ENCODE measurements at places on chromosomes 7 and 10. TPM values are rescaled to one million over a fixed set of nuclear protein-coding genes. Genes with fewer than 3 reads are reported as not detected.

Gene ZNF282
- 17.9 TPM for total RNA-seq

Gene TFPI2
- total RNA-seq = 0.74 TPM

Gene FOXP2
- total RNA-seq = 29.7 TPM

Gene RSPH10B
- total RNA-seq = not detected

Gene SEMA3A
- total RNA-seq = 3.4 TPM

Gene PLXDC2
- 51.3 TPM for total RNA-seq

Gene SORCS1
- total RNA-seq = 5.9 TPM

Gene NT5C3A
- 17.2 TPM for total RNA-seq

Gene PTPRZ1
- 8.1 TPM for total RNA-seq

Gene RASA4B
- 19.6 TPM for total RNA-seq

Gene LHFPL3
- not detected for total RNA-seq

Measured in vagina (tissue), 2 donors.